Upper lobe of left lung (tissue), 6 donors: ENCODE measurements at places on chromosomes 1 and 21.

GRCh38 chr1:59433440-59433813 lies 136.5 kb downstream of the FGGY start:
- no peak for DNase-seq

- DNase-seq, result no peak
Observed at GRCh38 chr1:33132549-33132948, 49.3 kb downstream of the TRIM62 start.

DNA sequence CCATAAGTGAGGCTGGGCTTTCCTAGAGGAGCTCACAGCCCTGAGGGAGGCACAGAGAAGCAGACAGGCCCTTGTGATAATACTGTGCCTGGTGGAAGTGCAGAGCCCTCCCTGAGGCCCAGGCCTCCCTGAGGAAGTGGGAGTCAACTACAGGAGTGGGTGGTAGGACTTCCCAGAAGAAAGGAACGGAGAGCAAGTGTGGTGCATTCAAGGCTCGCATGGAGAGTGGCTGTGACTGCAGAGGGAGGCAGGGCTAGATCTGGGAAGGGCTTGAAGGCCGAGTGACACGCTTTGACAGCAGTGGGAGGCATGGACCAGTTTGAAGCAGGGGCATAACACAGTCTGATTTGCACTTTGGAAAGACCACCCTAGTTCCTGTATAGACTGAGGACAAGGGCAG lies 37.3 kb downstream of the AZIN2 start:
- DNase-seq, result no peak

DNA sequence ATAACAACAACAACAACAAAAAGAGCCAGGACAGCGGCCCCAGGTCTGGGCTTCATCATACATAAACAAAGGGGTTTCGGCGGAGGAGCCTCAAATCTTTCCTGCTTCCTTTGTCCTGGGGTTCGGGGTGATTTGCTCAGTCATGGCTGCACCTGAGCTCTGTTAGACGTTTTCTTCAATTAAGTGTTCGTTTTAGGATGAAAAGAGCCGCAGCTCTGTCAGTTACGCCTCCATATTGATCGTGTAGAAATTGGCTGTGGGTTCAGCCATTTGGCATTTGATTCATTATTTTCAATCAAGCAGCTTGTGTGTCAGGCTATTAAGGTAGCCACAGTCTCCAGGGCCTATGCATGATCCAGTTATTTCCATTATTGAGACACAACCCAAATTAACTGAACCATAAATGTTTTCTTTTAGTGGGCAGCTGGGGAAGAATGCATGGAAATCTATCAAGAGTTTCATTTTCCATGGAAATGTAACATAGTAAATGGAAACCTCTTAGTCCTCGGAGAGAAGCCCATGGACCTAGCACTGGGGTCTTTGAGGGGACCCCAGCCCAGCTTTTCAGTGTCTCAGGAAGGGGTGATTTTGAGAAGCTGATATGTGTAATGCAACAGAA lies 370.0 kb upstream of the C1orf174 start:
- DNase-seq, result no peak

GRCh38 chr1:230861970-230862595 lies 6.2 kb downstream of the C1orf198 start:
- DNase-seq, result no peak

GRCh38 chr1:15207829-15208429 lies 39.1 kb upstream of the FHAD1 start:
- DNase-seq, result peak; percentile 34

DNA sequence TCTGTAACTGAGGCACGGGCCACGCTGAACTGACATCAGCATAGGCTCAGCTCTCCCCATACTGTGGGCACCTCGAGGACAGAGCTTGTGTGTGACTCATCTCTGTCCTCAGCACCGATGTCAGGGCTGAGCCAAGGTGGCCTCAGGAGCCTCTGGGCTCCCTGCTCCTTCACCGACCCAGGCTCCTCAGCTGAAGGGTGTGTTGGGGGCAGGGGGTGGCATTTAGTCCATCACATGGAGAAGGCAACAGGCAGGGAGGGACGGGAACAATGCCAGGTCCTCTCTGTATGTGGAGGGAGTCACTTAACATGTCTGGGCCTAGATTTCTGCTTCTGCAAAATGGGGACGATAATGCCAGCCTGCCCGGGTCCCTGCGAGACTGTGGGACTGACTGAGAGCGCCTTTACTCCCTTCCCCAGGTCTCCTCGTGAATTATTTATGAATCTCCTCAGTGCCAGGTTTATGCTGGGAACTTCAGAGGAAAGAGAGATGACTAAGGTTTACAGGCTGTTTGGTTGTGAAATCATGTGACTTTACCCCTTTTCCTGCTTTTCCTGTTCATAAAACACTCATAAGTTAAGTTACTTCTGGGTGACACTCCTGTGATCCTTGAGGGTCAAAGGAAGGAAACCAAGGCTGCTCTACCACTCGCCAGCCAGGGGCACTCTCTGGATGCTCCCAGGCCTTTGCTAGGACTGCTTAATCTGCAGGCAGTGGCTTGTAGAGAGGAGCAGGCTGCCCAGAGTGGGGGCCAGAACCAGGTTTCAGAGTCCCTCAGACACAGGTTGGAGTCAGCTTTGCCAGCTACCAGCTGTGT lies 16.2 kb downstream of the TTC39A start:
- DNase-seq, result no peak

GRCh38 chr1:212498283-212499040 lies 65.7 kb downstream of the NENF start:
- DNase-seq, result peak; percentile 79

DNA sequence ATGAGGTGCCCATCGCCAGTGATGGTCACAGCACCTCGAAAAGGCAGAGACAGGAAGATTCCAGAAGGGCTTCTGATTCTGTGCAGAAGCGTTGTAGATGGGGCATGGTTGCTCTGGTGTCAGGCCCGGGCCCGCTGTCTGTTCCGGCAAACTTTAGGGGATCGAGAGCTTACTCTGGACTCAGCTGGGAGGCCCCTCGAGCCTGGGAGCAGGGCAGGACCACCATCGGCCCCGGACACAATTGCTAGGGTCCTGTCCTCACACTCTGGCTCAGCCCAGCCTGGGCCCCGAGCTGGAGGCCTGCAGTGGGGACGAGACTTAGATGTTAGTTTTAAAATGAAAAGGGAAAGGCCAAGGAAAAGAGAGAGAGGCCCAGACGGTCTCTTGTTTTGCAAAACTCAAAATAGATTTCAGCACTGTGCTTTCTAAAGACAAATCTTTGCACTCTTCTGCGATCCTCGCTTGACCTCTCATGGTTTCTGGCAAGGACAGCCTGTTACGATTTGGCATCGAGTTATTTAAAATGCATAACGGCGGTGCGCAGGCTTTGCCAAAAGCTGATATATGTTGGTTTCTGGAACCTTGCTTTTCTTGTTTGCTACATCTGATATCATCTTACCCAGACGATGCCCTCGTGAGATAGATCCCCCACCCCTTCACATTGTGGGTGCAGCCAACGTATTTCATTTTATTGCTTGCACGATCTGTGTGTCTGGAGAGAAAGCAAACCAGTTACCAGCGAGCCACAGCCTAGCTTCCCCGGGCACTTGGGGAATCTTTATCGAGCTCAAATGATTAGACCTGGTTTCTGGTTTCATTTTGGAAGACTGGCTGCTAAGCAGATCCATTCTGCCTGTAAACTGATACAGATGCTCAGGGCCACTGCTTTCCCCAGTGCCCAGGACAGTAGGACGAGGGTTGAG lies 58.0 kb downstream of the PRDM16 start:
- peak; percentile 55 for DNase-seq

- DNase-seq, result peak; percentile 67
Observed at GRCh38 chr1:9593492-9594465, 5.1 kb downstream of the TMEM201 start.

DNA sequence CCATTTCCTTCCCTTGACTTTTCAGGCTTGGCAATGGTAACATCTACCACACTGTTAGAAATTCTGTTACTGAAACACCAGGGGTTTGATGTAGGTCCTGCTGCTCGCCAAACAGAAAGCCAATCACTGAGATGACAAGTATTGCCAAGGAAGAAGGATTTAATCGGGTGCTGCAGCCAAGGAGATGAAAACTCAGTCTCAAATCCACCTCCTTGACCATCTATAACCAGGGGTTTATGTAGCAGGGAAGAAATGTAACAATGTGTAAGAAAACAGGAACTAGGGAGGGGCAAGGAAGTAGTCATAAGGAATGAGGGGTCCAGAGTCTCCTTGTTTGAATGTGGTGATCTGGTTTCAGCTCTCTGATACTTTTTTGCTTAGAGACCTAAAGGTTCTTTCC lies 25.4 kb downstream of the PLA2G2A start:
- DNase-seq, result no peak

DNA sequence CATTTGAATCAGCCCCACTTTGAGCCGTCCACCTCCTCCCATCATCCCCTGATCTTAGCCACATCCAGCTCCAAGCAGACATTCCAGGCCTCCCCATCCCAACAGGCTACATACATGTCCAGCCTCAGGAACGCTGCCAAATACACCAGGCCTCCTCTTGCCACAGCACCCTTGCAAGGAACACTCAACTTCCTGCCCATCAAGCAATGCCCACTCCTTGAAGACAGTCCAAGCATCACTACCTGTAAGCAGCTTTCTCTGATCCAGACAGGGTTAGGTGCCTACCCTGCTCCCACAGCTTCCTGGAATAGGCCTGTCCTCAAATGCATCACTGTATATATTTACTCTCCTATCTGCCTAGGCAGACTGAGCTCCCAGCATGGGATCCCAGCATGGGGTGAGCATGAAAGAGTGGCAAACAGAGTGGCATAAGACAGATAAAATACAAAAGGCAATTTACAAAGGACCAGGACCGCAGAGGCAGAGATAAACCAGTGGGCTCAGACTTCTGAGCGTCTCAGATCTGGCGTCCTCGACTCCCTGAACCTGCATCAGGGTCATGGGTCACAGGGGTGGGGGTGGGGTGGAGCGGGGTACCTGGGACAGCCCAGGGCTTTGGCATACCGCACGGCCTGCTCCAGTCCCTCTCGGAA lies 816 bp downstream of the HYI start:
- DNase-seq, result peak; percentile 61

GRCh38 chr1:187715483-187715882 lies 886.7 kb downstream of the PLA2G4A start:
- no peak for DNase-seq

DNA sequence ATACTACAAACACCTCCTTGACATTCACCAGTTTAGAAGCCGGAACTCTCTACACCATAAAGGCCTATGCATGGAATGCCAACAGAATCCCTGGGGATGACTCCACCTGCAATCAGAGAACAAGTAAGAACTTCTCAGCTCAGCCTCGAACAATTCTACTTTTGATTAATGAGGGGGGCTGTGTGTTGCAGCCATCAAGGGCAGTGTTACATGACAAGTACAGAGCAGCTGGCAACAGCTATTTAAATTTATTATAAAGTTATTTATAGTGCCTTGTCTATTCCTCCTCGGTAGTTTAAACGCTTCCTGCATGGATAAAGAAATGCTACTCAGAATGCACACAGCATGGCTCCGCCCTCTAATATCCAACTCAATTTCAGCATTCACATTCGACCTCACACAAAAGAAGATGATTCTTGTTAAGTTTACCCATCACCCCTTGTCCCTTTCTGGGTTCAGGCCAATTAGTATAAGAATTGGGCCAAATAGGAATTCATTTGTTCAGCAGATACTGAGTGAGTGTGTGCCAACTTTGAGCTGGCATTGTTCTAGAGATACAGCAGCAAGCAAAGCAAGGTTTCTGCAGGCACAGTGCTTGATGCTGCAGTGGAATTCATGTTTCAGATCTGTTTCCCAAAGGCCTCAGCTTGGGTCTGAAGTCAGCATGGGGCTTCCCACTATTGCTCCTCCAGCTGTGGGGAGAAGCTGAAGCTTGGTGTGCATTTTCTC lies 6.4 kb downstream of the FNDC7 start:
- no peak for DNase-seq

GRCh38 chr1:111818081-111818480 lies 62.4 kb downstream of the DDX20 start:
- no peak for DNase-seq

DNA sequence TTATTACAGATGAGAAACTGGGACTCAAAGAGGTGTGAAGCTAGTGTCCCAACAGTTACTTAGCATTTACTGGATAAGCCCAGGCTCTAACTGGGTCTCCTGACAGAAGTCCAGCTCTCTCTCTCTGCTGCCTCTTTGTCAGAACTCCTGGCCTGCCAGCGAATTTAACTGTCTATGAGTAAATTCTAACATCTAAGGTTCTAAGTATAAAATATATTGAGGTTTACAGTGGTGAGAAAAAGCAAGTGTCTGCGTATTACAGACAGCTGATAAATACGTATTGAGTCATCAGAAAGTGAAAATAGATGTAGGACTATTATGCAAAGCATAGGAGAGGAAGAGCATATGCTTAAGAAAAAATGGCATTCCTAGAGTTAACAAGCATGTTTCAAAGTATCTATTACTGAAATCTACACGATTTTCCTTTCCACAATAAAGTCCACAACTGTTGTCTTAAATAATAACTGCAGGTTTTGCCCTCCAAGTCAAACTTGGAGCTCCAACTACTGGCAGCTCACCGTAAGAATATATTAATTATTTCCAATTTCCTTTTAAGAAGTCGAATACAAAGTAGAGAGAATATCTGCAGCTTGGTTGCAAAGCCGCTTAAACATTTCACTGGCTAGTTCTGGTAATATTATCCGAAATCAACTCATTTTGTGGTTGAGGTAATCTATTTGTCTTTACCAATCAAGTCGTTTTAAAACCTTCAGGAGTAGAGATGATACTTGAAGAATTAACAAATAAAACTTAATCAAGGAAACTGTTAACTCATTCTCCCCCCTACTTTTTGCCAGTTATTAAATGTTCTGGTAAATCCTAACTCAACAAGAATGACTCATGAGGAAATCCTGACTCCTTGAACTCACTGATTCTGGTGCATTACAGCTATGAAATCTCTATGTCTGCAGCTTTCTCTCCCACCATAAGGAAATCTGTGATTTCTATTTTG lies 1.4 kb upstream of the RGS2 start:
- DNase-seq, result no peak

DNA sequence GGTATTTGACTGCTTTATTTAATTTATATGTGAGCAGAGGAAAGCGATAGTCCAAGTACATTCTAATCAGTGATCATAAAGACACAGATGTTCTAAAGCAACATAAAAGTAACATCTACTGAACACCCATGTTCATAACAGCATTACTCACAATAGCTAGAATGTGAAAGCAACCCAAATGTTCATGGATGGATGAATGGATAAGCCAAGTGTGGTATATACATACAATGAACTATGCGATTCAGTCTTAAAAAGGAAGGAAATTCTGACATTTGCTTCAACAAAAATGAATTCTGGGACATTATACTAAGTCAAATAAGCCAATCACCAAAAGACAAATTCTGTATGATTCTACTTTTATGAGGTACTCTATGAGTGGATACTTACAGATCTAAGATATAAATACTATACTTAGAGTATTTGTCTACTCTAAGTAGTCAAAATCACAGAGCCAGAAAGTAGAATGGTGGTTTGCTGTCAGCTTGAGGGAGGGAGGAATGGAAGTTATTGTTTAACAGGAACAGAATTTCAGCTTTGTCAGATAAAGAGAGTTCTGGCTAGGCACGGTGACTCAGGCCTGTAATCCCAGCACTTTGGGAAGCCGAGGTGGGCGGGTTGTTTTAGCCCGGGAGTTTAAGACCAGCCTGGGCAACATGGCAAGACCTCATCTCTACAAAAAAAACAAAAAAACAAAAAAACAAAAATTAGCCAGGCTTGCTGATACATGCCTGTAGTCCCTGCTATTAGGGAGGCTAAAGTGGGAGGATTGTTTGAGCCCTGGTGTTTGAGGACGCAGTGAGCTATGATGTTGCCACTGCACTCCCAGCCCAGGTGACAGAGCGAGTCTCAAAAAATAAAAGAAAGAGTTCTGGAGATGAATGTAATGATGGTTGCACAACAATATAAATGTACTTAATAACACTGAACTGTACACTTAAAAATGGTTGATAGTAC lies 79.7 kb upstream of the ARHGAP29 start:
- no peak for DNase-seq

GRCh38 chr1:204437796-204438570 lies 26.4 kb upstream of the PPP1R15B start:
- no peak for DNase-seq
